ENCODE measurements at places on chromosomes 6 and 20.

GRCh38 chr20:47361057-47361915 lies 4.8 kb upstream of the ZMYND8 start:
- DNase-seq = no peak

DNA sequence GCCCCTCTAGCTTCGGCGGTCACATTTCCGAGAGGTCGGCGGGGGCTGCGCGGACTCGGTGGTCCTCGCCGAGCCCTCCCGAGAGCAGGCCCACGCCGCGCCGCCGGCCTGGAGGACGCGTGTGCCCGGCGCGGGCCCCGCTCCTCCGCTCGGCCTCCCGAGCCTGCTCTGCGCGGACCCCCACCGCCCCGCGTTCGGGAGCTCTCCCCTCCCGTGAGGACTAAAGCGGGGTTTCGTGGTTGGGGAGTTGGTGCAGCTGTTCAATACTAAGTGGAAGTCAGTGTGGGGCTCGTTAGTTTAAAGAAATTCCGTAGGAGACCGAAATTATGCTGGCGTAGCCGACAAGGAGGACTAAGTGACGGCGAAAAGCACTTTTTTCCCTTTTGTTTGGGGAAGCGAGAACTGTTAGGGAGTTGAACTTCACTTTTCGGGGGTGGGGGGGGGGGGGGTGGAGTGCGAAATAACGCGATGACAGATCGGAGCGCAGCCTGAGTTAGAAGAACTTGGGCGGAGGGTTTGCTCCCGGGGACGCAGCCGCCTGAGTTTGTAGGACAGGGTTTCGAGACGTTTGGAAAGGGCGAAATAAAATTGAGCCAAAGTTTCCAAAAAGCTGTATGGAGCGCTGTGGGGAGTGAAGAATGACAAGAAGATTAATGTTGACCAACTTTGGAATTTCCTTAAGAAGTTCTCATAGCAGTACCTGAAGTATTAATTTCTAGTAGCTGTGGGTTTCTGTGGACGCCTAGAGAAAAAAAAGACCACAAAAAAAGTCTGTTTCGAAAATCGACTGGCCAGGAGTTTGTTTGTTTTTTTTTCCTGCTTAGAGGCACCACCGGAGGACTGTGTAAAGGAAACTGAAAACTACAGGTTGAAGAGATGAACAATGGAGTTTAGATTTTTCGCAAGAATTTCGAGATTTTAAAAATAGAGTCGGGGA lies 1.4 kb downstream of the QKI start:
- no peak for DNase-seq

DNA sequence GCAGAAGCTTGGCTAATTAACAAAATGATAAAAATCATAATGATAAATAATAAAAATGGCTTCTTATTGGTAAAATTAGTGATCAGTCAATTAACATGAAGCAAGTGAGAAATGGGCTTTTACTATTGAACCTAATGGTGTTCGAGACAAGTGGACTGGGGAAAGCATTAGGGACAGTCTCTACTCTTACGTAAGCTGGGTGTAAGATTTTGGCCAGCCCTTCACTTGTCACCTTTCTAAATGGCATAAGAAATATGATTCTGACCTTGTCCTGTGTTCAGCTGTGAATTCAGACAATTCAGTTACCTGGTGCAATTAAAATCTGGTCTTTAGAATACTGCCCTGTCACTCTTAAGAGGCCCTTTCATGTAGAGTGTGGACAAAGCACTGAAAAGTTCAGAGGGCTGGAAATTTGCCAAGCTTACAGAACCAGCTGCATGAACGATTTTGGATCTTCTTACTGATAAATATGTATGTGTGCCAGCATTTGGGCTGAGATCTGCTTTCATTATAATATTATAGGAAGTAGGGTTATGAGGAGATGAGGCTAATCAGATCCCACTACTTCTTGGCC lies 115.9 kb downstream of the QRSL1 start:
- DNase-seq = no peak

- no peak for DNase-seq
These were observed 90.0 kb downstream of the CENPW start for GRCh38 chr6:126429866-126430265.

DNA sequence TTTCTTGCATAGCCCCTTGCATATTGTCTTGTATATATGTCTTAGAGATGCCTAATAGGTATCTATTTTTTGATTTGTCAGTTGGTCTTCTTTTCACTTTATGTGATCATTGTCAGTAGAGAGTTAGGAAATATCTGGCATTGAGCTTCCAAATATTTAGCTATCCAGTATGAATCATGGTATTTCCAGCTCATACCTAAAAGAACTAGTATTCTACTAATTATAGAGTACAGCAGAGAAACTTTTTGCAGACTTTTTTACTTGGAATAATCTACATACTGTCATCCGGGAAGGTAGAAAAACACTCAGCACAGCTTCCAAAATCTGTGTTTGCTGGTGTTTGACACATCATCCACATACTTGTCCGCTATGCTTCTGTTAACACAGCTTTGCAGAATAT lies 156.4 kb upstream of the HTR1E start:
- no peak for DNase-seq

DNA sequence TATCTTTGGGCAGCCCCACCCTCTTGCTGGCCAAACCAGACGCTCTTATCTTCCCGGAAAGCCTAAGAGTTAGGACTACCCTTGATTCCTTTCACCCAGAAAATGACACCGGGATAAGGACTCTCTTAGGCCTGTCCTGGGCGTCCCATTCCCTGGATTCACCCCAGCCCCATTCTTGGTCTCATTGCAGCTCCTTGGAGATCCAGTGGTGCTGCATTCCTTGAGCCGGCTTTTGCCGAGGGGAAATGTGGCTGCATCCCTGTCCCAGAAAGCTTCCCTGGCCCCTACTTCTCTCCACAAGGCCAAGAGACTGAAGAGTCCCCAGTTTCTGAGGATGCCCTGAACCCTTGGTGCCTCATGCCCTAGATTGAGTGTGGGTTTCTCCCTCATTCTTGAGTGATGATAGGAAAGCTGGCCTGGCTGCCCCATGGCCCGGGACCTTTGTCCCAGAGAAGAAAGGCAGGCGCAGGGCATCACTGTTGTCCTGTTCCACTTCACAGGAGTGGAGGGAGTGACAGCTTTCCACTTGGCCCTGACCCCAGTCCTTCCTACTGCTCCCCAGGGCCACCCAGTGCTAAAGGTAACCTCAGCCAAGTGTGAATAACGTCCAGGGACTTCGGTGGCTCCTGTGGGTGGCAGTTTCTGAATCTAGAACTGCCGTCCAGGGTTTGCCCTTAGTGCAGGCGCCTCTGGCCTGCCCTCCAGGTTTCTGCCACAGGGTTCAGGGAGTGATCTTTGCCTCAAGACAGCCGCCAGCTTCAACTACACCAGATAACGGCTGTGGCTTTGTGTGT lies 42.7 kb upstream of the MYL9 start:
- no peak for DNase-seq

GRCh38 chr6:106608080-106608668 lies 21.1 kb downstream of the RTN4IP1 start:
- DNase-seq = no peak

GRCh38 chr20:10577648-10578047 lies 96.2 kb downstream of the JAG1 start:
- DNase-seq = no peak

DNA sequence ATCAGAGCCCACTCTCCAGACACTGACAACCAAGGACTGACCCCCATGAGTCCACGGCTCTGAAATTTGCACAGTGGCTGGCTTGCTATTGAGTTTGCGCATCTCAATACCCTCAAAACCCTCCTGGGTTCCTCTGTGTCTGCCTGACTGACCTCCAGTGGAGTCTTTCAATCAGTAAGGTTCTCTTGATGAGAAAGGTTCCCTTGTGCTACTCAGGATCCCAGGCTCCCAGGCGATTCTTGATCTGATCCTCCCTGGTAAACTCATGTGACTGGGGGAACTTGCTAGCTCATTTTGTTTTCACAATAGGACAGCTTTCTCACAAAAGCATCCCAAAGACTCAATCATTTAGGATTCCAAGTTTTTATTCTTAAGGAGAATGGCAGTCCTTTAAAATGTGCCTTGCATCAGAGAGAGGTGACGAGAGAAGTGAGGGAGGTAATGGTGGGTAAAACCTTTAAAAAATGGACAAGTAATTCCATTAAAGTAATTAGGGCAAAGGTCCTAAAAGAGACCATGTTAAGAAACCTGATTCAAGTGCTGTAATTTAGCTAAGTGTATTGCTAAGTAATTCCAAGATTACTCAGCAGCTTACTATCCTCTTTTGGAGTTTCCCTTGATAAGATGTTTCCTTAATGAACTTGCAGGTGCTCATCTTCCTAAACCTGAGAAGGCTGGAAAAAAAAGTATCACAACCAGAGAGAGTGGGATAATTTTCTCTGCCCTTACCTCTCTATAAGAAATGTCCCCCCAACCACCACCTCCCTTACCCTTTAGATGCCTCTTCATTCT lies 304.7 kb upstream of the SGK1 start:
- DNase-seq = no peak
